ENCODE measurements at places on chromosomes 11 and 22.
A peak's percentile ranks its signal among the peaks of the same experiment; 100 is the strongest.

GRCh38 chr22:37538590-37539357, 19.6 kb upstream of the CARD10 start:
- DNase-seq, result peak; percentile 98

DNA sequence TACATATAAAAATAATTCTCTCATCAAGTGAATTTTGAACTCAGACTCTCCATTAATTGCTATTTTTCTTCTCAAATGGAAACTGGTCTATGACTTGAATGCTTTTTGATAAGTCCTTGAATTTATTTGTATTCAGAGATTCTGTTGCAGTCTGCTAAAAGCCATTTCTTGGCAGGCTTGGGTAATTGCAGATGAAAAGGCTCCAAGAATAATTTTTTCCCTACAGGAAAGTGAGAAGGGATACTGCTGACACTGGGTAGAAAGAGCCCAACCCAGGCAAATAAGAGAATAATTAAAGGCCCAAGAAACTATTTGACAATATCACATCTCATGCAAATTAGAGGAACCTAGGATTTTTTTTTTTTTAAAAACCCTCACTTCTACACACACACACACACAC, 246.5 kb upstream of the DDI1 start:
- no peak for DNase-seq

DNA sequence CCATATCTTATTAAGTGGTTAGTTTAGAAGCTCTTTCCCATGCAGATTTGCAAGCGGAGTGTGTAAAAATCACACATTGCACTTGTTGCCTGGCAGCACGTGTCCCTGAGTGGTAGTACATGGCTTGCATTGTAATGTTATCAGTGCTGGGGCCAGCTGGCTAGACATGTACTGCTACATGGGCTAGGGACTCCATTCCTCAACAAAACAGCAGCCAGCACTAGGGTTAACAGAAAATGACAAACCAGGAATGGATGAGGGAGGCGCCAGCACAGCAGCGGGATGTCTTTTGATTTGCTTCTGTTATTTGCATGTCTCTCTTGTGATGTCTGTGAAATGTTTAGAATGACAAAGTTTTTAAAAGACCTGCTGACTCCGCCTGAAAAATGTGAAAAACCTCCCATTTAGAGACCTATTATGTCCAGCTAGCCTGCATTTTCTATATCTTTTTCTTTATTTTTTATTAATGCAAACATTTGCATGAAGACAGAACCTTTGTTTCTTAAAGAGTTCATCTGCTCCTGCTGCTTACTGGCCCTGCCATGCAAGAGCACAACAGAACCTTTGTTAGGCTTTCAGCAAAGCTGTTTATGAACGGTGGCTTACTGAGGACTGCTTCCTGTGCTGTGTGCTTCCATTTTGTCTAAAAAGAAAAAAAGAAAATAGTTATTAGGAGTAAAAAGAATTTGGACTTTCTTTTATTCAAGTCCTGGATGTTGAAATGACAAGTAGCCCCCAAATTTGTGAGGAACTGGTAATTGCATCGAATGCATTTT, 40.7 kb downstream of the CSTPP1 start:
- DNase-seq, result peak; percentile 70

- DNase-seq, result no peak
Observed at GRCh38 chr22:31892080-31892433, 52.3 kb upstream of the YWHAH start.

DNA sequence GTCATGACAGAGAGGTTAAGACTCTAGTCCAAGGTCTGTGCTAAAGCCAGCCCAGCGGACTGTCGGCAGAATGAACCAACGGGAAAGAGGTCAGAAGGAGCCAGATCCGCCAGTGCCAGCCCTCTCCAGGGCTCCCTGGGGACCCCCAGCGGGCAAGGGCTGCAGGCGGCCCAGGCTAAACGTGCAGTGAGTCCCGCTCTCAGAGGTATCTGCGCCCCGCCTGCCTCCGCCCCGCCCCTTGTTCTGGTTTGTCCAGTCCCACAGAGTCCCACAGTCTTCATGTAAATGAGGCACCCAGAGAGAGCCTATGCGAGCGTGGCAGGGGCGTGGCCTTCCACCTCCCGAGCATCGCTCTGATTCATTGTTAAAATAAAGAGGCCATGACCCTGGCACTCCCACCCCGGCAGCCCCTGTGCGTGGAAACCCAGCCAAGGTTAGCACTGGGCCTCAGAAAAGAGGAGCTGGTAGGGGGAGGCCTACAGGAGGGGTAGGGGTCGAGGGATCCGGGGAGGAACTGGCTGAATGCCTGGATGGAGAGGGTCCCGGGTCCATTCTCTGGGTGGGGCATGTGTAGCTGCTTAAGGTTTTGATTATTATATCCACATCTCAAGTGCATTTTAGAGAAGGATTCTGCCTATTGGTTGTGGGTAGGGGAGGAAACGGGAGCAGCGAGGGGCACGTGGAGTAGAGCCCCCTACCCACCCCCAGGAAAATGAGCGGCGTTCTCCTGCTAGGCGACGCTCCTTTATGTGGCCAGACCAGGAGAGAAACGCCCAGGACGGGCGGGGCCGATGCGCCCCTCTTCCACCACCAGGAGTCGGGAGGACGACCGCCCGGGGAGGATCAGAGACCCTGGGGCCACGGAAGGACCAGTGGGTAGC, at the start of gene TRIOBP:
Gene TRIOBP, plus strand, starts transcription at position 392 of the 881 bp plus-strand sequence. CDS start 4,318 bp downstream, outside the sequence.
- peak; percentile 100 for DNase-seq

All from islet precursor cell (in vitro differentiated cells).